ENCODE measurements at places on chromosomes 2 and 18. TPM values are rescaled to one million over a fixed set of nuclear protein-coding genes. Genes with fewer than 3 reads are reported as not detected.

- DNase-seq, result no peak
Observed at GRCh38 chr2:63494968-63495367, 93.3 kb downstream of the WDPCP start.

DNA sequence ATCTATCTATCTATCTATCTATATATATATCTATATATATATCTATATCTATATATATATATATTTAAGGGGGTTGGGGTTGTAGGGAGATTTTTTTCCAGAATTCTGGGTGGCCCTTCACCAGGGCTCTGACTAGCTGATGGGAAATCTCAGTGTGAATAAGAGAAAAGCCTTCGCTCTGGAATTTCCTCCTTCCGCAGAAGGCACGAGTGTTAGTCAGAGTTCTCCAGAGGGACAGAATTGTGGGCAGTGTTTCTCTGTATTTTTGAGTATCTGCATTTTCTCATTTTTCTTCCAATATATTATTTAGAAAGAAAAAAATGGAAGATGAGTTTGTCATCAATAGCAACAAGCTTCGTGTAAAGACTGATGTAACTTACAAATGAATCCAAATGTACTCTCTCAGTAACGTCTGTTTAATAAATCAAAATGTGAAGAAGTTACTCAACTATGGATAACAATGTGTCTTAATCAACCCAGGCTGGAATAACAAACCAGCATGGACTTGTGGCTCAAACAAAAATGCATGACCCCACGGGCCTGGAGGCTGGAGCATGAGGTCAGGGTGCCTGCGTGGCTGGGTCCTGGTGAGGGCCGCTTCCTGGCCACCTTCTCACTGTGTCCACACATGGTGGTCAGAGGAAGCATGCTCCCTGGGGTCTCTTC lies 10.6 kb upstream of the SNTG2 start:
- no peak for DNase-seq

DNA sequence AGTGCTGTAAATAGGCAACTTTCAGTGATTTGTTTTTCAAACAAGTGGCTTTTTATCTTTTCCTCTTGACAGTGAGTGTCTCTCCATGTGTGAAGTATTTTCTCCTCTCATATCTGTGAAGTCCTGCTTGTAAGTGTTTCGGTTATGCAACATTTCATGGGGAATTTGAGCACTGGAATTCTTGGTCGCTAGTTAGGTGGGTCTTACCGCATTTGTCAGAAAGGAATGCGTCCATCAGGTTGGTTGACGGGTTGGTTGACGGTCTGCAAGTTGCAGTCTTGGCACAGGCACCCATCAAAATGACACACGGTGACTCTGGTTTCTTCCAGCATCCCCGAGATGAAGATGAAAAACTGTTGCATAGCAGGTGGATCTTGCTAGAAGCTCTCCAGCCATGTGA lies 109.8 kb downstream of the AGAP1 start:
- no peak for DNase-seq

DNA sequence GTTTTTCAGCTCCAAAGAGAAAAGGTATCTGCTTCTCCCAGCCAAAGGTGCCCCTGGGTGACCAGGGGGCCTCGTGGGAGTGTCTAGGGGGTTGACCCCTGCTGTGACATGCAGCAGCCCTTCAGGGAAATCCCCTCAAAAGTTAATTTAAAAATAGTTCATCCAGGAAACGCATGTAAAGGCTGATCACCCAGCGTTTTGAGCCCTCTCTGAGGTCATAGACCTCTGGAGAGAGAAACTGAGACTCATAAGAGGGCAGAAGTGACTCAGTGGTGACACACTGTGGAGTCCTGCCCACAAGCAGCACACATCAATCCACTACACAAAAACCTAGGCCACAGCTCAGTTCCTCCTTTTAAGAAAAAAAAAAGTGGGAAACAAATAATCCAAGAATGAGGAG lies 11.9 kb downstream of the GAL3ST2 start:
- DNase-seq, result no peak

DNA sequence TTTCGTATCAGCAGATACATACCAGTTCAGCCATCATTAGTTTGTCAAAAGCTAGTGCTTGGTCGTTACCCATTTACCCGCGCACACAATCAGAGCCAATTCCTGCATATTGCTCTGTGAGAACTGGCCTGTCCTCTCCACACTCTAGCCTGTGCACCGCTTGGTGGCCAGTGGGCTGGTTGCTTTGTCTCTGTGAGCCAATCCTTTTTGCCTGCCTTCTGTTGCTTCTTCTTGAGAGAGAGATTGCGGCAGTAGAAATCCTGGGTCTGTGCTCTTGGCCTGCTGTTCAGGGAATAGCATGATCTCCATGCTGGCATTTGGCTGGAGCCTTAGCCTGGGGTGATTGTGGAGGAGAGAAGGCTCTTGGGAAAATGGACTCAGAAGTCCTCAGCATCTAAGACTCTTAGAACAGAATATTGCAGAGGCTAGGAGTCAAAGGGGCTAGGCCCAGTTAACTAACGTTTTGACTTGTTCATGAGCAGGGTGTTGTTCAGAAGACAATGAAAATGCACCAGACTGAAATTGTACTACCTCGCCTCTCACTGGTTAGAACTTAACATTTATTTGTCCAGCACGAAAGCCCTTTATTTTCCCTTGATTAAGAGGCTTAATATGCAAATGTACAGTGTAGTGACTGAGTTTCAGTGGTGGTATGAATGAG lies 37.1 kb downstream of the MAP4K4 start:
- DNase-seq, result no peak

DNA sequence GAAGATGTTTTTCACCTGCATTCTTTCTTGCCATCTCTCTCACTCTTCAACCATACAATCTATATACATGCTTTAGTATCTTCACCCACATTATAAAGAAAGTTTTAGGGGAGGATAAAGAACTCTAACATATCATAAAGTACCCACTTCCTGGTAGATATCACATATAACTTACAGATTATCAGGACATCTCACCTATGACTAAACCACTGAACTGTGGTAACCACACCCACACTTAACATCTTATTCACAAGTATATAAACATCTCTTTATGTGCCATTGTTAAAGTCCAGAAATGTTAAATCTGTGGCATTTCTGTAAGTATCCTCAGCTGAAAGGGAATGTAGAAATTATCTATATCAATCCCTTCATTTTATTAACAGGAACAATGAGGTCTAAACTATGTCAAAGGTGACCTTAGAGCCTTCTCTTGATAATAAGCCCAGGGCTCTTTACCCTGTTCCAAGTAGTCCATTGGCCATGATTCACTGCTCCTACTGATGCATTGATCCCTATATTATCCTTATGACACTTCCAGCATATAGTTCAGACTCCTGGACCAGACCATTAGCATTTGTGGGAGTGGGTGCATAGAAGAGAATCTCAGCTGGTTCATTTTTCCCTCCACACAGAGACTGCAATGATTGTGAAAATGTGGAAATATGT lies 182.4 kb downstream of the SUCLG1 start:
- DNase-seq, result no peak

HAAO gene
- polyA plus RNA-seq, result 12.6 TPM

LBX2 gene
- 1.5 TPM for polyA plus RNA-seq

BOLL gene
- polyA plus RNA-seq, result 2.5 TPM

All from muscle of arm (tissue), 14 donors.